ENCODE measurements at places on chromosomes 3 and 15. TPM values are rescaled to one million over a fixed set of nuclear protein-coding genes. Genes with fewer than 3 reads are reported as not detected.

PSTPIP1 gene
- not detected for total RNA-seq

HHATL gene
- total RNA-seq = not detected

EEFSEC gene
- 4.4 TPM for total RNA-seq

AADACL2 gene
- total RNA-seq = not detected

- no peak for DNase-seq
These were observed 766 bp upstream of the EMC4 start for GRCh38 chr15:34223904-34224596.

- DNase-seq = peak; percentile 21
These were observed 69.8 kb downstream of the HES1 start for GRCh38 chr3:194205675-194206133.

DNA sequence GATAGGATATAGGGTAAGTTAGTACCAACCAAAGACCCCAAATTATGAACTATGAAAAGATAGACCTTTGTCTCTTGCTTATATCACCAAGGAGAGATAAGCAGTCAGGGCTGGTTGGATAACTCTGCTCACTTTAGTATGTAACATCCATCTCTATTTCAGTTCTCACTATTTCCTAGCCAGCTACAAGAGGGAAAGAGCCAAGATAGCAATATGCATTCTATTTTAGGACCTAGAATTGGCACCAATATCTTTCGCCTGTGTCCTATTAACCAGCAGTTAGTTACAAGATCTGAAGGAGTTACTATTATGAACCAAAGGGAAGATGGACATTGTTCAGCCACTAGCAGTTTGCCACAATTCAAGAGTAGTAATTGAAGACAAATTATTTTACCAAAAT lies 457.5 kb downstream of the NSUN3 start:
- DNase-seq = no peak

GRCh38 chr15:40092979-40093869 lies 15.5 kb downstream of the BMF start:
- DNase-seq = peak; percentile 59

DNA sequence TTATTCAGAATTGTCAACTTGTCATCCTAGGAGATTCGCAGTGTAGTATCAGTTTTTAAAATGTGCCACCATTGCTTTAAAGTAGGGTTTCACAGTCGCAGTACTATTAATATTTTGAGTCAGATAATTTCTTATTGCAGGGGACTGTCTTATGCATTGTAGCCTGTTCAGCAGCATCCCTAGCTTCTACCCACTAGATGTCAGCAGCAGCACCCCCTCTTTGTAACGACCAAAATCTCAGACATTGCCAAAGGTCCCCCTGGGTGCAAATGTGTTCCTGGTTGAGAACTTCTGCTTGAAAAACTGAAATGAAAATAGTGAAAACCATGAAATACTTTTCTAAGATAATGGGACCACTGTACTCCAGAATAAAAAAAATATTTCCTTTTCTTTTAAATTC lies 474.8 kb downstream of the CNTN3 start:
- no peak for DNase-seq

Measured in osteoblast (primary cell).